ENCODE measurements at places on chromosomes 5 and 9.

DNA sequence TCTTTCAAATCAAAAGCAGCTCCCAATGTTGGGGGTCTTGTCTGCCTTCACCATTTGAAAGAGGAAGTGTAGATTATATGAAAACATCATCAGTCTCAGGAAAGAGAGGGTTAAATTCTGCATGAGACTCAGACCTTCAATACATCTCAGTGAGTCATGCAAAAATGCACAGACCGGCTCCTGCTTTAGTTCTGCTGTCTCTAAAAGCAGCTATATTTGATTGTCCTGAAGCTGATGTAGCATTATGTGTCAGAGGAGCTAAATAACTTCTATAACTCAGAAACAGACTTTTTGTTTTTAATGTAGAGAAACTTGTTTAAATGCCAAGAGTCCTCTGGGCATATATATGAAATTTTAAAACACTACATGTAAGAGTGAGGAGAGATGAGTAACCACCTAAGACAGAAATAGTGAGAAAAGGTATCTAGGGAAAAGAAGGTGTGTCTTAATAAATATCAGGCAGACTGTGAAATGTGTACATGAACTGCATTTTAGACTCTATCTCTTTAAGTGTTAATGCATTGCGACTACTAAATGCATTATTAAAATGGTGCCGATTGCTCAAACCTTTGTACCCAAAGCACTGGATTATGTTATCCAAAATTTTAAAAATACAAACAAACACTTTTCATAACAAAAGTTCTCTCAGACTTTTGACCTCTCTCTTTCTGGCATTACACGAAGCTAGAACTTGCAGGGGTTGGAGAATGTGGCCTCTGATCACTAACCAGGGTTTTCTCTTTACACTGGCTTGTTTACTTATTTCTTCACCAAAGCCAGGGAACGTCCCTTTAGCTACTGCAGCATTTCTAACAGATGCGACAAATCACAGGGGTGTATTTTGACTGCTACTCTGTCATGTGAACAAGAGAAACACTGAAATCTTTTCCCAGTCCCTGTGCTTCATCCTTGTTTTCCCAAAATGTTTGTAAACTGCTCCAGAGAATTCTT, 302.3 kb downstream of the ARL15 start:
- DNase-seq = no peak

- DNase-seq = no peak
Measured at GRCh38 chr9:22008384-22008716, 755 bp downstream of the CDKN2B start.

DNA sequence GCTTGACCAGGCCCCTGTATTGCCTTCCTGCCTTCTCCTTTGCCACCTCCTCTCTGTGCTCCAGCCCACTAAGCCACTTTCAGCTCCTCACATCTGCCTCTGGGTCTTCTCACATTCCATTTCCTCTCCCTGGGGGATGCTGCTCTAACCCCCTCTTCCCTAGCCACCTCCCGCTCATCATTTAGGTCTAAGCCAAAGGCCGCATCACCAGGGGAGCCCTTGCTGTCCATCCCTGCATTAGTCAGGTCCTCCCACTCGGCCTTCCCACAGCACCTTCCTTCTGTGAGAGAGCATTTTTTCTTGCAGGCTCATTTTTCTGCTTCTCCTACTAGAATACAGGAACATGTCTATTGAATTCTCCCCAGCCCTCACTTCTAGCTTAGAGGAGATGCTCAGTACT, 72.6 kb upstream of the GALNT10 start:
- DNase-seq = no peak

GRCh38 chr5:135465391-135466122, 13.4 kb upstream of the TIFAB start:
- DNase-seq = no peak

GRCh38 chr9:107039542-107039941, 176.6 kb downstream of the ZNF462 start:
- DNase-seq = no peak

DNA sequence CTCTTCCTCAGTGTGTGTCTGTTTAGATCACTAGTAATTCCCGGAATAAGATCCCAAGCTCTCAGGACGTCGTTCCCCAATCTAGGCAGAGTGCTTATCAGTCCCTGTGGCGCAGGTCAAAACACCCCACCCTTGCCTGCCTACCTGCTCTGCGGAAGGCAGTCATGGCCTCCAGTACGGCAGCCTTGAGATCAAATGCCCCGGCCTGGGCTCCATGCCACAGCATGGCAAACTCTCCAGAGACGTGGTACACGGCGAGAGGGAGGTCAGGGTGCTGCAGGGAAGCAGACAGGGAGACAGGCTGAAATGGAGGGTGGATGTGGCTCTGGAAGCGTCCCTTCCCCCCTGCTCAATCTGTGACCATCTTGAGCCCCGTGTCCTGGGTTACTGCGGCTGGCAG, 12.0 kb upstream of the HDHD3 start:
- no peak for DNase-seq

GRCh38 chr9:109451311-109452025, 46.6 kb downstream of the PTPN3 start:
- DNase-seq = no peak
